ENCODE measurements at places on chromosomes 12 and 14.

DNA sequence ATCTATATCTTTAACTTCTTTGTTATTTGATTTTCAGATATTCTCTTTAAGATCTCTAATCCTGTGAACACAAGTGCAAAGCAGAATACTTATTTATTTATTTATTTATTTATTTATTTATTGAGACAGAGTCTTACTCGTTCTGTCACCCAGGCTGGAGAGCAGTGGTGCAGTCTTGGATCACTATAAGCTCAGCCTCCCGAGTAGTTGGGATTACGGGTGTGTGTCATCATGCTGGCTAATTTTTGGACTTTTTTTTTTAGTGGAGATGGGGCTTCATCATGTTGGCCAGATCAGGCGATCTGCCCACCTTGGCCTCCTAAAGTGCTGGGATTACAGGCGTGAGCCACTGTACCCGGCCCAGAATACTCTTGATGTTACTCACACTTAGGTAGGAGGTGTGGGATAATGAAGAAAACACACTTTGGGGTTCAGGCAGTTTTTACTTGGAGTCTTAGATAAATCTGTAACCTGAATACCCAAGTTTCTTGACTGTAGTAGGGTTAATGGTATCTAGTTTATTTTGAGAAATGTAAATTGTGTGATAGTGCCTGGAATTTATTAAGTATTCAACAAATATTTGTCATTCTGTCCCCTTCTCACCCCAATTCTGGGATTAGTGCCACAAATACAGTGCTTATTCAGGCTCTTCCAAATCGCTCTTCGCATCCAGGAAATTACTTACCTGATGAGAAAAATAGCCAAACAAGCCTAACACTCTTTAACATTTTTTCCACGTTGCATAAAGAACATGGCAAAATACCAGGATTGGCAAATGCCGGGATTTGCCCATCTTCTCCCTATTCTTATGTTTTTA, 33.0 kb downstream of the METAP2 start:
- DNase-seq, result no peak

GRCh38 chr14:102097441-102098135, 10.7 kb upstream of the HSP90AA1 start:
- no peak for DNase-seq

- peak; percentile 25 for DNase-seq
Measured at GRCh38 chr14:98826618-98827017, 445.4 kb downstream of the BCL11B start.

DNA sequence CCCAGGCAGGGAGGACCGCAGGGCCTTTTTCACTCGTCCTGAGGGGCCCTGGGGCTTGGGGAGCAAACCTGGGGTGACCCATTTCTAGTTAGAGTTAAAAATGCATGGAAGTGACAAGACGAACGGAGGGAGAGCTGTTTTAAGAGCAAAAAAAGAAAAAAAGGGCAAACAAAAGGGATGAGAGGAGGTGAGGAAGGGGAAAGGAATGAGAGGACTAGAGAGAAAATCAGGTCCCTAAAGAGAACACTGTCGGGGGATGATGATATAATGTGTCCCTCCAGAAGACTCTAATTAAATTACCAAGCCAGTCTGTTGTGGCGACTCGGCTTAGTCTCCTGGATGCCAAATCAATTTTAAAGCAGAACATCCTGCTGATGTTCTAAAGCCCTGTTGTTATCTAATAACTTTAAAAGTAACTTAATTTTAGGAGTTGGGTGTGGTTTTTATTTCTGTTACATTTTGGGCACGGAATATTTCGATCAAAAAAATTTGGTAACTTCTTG, 1.1 kb downstream of the ANO6 start:
- peak; percentile 24 for DNase-seq

- no peak for DNase-seq
Measured at GRCh38 chr12:119671070-119671469, 3.1 kb downstream of the PRKAB1 start.

DNA sequence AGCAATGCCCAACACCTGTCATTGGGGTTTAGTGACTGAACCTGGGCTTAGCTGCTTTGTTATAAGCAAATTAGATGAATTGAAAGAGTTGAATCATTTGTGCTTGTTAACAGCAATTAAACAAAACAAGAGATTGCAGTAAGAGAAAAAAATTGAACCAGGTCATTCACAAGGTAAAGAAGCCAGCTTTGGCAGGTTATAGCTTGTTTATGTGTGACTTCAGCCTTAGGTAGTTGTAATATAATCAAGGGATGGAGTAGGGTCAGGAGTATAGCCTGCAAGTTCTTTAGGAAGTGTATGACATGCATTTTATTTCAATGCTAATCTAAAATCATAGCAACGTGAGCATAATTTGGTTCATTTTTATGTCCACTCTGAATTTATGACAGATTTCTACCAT, 63.4 kb upstream of the PLEKHG3 start:
- DNase-seq, result no peak

GRCh38 chr14:61765225-61765943, 3.2 kb downstream of the SNAPC1 start:
- DNase-seq, result peak; percentile 11

DNA sequence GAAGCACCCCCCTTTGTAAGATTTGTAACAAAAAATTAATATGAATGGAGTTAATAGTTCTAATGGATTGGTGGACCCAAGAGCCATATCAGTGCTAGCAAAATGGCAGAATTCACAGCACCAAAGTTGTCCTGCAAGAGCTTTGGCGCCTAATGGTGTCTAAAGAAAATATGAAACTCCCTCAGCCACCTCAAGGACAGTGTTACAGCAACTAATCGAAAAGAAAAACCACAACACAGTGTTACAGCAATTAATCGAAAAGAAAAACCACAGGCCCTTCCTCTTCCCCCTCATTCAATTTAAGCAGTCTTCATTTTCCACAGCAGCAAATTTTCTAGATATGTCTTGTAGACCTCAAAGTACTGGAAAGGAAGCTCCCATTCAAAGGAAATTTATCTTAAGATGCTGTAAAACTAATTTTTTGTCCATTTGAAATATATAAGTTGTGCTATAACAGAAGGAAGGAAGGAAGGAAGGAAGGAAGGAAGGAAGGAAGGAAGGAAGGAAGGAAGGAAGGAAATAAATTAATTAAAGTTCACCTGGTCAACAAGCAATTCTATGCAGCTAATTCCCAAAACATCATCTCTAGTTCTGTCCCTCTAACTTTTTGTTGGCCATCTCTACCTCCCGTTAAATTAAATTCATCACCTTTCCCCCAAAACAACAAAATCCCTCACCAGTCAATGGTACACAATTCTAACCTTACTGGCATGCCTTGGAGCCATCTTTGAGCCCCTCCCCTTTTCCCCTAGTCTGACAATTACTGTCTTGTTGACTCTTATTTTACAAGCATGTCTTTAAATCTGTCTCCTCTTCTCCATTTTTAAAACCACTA, 17.4 kb downstream of the LRP6 start:
- no peak for DNase-seq

GRCh38 chr12:50985322-50985721, 33.0 kb downstream of the HIGD1C start:
- no peak for DNase-seq

Measured in NCI-H526 (cell line).